AG09309 (cell line): ENCODE measurements at places on chromosomes 2 and 18.

GRCh38 chr2:234672498-234673150 is 175.7 kb upstream of the ARL4C start:
- no peak for DNase-seq

DNA sequence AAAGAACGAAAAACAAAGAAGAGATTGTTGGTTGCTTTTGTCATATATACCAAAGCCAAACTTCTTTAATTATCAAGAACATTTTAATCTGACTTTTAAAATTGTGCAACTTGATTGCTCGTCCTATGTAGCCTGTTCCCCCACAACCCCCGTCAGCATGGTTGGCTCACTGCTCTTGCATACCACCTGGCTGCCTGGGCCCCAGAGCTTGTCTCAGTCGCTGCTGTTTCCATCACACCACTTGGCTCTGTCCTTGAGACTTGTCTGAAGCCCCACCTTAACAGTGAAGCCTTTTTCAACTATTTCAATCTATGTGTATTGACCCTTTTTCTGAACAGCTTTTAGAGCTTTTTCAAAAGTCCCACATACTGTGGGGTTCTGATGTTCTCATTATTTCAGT is 270.8 kb downstream of the ZNF407 start:
- no peak for DNase-seq

DNA sequence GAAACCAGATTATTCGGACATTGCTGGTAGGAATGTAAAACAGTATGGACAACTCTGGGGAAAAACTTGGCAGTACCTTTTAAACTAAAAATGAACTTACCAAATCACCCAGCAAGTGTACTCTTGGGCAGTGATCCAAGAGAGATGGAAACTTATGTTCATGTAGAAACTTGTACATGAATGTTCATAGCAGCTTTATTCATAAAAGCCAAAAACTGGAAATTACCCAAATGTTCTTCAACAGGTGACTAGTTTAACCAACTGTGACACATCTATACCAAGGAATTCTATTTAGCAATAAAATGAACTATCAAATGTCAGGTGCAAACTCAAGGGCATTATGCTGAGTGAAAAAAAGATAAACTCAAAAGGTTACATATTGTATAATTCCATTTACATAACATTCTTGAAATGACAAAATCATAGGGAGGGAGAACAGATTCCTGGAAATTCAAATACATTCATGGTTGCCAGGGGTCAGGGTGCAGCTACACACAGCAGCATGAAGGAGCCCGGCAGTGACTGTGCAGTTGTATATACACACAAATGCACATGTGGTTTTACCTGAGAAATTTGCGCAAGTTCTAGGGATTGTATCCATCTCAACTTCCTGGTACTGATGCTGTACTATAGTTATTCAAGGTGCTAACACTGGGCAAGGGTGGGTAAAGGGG is 3.5 kb upstream of the RNU4ATAC start:
- no peak for DNase-seq

- peak; percentile 82 for DNase-seq
Observed at GRCh38 chr2:191020742-191021381, 6.9 kb upstream of the STAT1 start.

GRCh38 chr2:1209761-1210160 is 203.5 kb upstream of the TPO start:
- DNase-seq, result no peak

DNA sequence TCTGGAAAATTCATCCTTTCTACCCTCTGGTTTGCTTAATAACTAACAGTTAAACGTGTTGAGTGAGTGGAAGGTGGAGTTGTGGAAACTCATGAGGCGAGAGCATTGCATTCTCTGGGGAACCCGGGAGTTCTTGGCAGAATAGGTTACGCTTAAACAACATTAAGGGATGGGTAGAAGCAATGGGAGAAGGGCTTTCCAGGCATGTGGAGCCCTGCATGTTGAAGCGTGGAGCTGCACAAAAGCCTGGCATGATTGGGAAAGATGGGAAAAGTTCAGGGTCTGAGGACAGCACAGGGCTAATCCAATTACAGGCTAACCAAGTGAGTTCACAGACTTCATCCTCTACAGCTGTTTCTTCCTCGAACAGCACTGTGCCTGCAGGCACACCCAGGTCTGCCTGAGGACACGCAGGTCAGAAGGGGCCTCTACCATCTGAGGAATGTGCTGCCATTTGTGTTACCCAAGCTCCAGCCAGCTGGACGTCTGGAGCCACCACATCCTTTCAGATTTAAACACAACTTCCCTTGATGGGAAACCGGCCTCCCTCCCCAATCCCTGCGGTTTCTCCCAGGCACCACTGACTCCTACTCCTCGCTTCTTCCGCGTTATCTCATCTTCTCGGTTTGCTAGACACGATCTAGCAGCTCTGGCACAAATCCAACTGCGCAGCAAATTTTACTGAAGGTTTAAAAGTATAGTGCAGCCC is 164.2 kb downstream of the ANTXR1 start:
- DNase-seq, result peak; percentile 96

DNA sequence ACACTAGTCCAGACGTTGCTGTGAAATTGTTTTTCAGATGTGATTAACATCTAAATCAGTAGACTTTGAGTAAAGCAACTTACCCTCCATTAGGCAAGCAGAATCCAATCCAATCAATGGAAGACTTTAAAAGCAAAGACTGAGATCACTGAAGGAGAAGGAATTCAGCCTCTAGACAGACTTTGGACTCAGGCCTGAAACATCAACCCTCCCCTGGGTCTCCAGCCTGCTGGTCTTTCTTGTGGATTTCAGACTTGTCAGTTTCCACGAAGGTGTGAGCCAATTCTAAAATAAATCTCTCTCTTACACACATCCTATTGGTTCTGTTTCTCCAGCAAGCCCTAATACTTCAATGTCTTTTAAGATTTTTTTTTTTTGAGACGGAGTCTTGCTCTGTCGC is 50.0 kb upstream of the EDAR start:
- no peak for DNase-seq

DNA sequence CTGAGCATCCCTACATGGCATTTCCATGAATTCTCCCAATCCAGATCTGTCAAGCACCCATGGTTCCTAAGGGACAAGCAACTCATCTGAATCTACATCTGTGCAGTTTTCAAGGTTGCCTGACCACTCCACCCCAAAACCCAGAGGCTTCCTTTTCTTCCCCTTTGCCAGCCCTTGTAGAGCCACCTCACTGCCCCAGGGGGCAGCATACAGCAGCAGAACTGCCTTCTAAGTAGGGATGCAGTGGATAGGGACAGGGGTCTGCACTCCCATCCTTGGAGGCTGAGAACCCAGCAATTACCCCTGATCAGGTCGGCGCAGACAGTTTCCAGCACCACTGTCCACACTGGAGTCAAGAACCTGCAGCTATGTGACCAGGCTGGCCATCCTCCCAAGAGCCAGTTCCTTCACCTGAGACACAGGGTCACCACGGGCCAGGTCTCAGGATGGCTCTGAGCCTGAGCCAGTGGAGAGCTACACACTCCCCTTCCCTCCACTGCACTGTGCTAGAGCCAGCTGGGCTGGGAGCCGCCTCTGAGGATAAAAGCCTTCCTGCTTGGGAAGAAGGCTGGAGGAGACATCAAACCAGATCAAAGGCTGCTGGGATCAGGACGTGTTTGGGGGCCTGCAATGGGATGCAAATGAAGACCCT is 283.1 kb downstream of the CELF4 start:
- DNase-seq, result no peak

DNA sequence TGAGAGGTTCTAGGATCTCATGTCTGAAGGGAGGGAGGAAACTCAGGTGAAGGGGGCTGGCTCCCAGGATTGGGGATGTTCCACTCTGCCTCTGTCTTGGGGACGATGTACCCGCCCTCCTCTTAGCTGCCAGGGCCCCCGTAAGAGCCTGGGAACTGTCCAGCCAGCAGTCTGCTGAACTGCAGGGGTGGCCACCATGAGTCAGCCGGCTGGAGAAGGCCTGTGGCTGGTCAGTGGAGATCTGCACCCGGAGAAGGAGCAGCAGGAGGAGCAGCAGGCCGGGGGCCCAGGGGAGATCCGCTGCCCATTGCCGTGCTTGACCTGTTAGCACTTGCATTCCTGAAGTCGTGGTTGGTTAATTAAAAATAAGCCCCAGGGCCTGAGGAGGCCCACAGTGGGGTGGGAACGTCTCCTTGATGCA is 180.3 kb downstream of the TFCP2L1 start:
- DNase-seq, result no peak

- DNase-seq, result no peak
Observed at GRCh38 chr2:239776436-239777005, 248.6 kb downstream of the NDUFA10 start.

DNA sequence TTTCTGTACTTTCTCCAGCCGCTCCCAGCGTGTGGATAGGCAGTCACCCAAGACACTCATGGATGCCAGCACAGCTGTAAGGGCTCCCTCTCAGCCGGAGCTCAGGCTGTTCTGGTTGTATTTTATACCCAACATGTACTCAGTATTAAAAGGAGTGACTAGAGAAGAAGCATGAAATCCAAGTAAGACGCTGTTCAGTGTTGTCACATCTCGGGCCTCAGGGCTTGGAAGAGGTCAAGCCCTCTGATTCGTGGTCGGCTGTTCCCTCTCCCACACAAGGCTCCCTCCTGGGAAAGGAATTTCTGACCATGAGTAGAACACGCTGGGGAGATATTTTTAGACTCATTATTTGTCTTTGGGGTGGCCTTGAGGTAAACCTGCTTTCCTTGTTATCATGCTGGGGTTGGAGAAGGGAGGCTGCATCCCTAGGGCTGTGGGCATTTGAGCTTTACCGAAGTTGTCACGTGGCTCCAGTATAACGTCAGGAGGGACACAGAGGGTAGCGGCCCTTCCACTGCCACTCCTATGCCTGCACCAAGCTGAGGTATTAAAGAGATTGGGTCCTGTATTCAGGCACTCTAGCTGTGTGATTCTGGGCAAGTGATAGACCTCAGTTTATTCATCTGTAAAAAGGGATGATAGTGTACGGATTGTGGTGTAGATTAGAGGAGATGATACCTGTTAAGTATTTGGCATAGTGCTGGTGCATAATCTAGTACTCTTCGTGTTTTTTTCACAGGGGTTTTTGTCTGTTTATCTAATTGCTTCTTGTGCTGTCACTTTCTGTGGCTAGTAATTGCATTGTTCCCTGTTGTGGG is 34.1 kb downstream of the HK2 start:
- peak; percentile 78 for DNase-seq

GRCh38 chr18:59149007-59149406 is 9.3 kb downstream of the SEC11C start:
- no peak for DNase-seq

- no peak for DNase-seq
Observed at GRCh38 chr2:222945887-222946286, 85.1 kb downstream of the ACSL3 start.

DNA sequence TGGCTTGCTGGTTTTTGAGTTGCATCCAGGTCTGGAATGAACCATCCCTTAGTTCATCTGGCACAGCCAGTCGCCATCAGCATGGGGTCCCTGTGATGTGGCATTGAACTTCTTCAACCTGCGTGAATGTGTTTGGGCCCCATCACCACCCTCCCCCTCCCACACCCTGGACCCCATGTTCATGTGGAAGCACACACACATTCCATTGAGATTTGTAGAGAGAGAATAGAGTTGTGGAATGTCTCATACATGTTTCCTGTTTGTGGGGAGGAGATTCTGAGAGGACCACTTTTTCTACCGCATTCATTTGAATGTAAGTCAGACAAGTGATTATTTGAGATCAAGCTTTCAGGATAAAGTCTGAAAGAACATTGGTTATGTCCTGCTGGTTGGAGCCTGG is 117.6 kb upstream of the EML6 start:
- no peak for DNase-seq
